ENCODE measurements at places on chromosomes 5 and 9.

DNA sequence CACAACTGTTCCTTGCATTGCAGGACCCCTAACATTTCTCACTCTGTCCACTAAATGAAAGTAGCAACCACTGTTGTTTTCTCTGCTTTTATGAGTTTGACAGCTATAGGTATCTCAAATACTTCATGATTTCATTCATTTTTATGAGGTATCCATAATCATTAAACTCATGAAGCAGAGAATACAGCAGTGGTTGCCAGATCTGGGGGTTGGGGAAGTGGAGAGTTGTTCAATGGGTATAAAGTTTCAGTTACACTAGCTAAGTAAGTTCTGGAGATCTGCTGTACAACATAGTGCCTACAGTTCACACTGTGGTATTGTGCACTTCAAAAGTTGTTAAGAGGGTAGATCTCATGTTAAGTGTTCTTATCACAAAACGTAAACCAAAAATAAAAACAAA lies 23.4 kb upstream of the CAMK4 start:
- DNase-seq, result no peak

- DNase-seq, result no peak
These were observed 51.2 kb upstream of the HSPA9 start for GRCh38 chr5:138626333-138626944.

- no peak for DNase-seq
These were observed 698.4 kb downstream of the DNAH5 start for GRCh38 chr5:13246053-13246452.

DNA sequence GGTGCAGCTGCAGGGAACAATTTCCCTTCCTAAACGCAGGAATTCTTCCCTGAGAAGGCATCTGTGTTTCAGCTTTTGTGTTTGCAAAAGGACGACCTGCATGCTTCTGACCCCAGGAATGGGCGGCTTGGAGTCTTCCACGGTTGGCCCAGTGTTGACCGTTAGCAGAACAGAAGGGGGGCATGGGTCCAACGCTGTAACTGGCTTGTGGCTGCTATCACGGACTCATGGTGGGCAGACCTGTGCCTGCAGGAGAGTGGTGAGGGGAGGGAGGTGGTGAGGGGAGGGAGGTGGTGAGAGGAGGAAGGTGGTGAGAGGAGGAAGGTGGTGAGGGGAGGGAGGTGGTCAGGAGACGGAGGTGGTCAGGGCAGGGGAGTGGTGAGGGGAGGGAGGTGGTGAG lies 388.6 kb upstream of the IRX4 start:
- no peak for DNase-seq

DNA sequence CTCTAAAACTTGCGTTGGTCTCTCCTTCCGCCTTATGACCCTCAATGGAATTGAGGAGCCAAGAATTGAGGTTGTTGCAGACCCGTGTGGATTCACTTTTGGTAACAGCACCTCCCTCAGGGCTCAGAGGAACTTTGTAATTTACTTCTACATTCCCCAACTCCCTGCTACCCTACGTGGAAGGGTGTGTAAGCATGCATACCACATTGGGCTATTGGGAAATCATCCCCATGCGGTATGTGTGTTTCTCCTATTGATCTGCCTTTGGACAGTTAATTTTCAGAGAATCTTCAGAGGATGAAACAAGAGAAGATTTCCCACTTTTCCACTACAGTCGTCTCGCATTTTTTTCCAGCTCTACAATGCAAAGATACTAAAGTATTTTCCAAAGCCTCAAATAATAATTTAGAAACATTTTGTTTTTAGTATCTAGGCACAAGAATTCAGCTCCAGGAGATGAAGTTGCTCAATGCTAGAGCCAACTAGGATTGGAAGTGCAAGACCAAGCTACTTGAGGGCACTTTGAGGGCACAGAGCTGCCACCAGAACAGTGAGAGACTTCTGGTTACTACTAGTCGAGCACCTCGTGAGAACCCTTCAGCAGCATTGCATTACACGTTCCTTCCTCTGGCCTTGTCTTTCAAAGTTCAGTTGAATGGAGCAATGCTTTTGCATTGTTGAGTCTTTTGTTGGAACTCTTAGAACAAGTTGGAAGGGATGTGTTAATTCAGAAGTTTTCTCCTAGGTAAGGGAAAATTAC lies 3.4 kb downstream of the C1QTNF3 start:
- no peak for DNase-seq

DNA sequence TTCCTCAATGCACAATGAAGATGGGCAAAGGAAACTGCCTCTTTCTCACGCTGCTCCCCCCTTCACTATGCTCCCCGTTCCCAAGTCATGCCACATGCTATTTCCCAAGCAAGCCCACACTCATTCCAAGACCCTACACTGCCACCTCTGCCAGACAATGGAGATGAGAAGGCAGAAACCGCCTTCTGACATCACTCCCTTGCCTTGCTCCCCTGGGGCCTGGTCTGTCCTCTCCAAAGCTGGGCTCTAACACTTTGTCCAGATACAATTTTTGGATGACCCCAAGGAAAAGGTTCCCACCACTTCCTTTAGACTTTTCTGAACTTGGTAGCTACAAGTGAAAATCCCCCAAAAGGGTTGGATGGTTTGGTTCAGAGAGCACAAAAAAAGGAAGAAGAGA lies 7.2 kb upstream of the ADRA1B start:
- no peak for DNase-seq

DNA sequence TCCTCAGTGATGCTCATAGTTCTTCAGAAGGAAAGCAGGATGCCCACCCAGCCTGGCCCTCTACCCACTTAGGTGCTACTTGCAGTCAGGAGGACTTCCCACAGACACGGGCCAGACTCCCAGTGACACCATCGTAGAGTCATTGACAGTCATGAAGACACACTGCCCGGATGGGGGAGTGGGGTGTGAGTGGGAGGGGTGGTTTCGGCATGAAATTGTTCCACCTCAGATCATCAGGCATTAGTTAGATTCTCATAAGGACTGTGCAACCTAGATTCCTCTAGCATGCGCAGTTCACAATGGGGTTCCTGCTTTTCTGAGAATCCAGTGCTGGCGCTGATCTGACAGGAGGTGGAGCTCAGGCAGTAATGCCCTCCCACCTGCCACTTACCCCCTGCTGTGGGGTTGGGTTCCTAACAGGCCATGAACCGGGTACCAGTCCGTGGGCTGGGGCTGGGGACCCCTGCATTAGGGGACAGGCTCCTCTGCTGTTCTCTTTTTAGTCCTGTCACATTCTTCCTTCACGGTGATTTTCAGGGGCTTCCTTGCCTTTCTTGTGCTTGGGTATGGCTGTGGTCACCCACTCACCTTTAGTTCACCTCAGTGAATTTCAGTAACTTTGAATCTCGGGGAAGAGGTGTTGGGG lies 88.2 kb upstream of the ANKRD55 start:
- DNase-seq, result no peak

DNA sequence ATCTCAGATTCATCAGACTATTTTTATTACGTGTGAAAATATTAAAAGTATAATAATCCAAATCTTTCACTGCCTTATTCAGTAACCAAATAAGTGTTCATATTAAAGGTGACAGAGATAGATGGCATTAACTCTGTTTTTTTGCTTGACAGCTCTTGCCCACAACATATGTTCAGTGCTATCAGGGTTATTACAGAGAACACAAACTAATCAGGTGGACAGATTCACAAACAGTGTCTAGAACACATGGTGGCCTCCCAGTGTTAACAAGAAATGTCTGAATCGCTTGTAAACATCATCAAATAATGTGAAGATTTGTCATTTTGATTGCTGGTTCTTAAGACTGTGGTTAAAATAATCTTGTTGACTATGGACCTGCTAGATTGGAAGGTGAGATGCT lies 609.1 kb upstream of the GRAMD2B start:
- DNase-seq, result no peak

- no peak for DNase-seq
These were observed 17.3 kb upstream of the XPA start for GRCh38 chr9:97714435-97714834.

- DNase-seq, result no peak
These were observed at the start of gene DMRT2 for GRCh38 chr9:1050125-1050895. TSS of gene DMRT2 (plus strand) at chr9:1050357. CDS start at chr9:1051614, 1,257 bp downstream.
